ENCODE measurements at places on chromosomes 3 and 15.
A peak's percentile ranks its signal among the peaks of the same experiment; 100 is the strongest.

DNA sequence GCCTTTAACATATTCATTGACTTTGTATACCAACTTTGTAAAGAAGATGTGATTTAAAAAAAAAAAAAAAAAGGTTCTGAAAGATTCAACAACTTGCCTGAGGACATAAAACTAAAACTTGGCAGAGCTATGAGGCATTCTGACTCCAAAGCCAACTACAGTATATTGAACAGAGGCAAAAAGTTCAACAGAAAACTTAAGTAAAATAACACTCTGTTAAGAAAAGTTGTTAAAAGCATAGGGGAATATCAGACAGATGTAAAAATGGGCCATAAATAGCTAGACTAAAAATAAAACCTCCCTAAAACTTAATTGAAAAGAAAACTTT lies 23.4 kb downstream of the GOLIM4 start:
- H3K4me3 ChIP-seq: no peak overlapping the region
- H3K36me3 ChIP-seq: no peaks in the 10 kb centered on the region

DNA sequence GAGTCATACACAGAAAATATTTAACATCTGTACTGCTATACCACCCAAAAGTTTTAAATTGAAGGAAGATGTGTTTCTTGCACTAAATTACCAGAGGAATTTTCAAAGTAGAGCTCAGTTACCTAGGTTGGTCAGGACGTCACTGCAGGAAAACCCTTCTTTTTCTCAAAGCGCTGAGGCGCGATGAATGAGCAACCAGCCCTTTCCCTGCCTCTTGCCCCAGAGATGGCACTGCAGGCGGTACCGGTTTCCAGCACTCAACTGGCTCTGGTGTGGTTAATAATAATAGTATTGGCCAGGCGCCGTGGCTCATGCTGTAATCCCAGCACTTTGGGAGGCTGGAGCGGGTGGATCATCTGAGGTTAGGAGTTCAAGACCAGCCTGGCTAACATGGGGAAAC lies 49.3 kb downstream of the HES1 start:
- no peak overlapping the region for H3K4me3 ChIP-seq
- no peaks in the 10 kb centered on the region for H3K36me3 ChIP-seq
- no peaks in the 10 kb centered on the region for H3K27me3 ChIP-seq
- H3K4me1 ChIP-seq: peaks cover 24% of the 10 kb centered on the region

DNA sequence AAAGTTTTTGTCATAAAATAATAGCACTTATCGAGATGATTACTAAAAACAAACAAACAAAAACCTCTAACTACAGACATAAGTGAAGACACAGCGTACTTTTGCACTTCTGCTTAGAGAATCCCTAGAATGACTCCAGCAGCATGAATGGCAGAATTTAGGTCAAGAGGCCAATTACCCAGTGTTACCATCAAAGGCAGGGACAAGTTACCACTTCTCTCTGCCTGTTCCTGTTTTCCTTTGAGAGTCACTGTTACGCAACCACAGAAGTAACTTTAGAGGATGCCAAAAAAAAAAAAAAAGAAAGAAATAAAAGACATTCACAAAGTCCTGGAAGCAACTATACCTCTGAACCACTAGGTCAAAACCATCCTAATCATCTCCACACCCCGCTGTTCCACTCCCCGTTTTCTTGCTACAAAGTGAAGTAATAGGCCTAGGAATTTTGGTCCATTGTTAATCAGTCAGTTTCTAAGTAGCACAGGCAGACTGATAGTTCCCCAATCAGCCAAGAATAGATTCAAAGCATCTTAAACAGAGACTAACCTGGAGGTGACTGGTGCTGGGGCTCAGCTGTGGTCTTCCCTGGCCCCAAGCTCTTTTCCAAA lies 41.9 kb downstream of the FMN1 start:
- H3K4me1 ChIP-seq: no peaks in the 10 kb centered on the region
- H3K27ac ChIP-seq: no peak overlapping the region
- no peak for DNase-seq
- no peak overlapping the region for H3K4me3 ChIP-seq
- no peaks in the 10 kb centered on the region for H3K27me3 ChIP-seq
- H3K36me3 ChIP-seq: no peaks in the 10 kb centered on the region

DNA sequence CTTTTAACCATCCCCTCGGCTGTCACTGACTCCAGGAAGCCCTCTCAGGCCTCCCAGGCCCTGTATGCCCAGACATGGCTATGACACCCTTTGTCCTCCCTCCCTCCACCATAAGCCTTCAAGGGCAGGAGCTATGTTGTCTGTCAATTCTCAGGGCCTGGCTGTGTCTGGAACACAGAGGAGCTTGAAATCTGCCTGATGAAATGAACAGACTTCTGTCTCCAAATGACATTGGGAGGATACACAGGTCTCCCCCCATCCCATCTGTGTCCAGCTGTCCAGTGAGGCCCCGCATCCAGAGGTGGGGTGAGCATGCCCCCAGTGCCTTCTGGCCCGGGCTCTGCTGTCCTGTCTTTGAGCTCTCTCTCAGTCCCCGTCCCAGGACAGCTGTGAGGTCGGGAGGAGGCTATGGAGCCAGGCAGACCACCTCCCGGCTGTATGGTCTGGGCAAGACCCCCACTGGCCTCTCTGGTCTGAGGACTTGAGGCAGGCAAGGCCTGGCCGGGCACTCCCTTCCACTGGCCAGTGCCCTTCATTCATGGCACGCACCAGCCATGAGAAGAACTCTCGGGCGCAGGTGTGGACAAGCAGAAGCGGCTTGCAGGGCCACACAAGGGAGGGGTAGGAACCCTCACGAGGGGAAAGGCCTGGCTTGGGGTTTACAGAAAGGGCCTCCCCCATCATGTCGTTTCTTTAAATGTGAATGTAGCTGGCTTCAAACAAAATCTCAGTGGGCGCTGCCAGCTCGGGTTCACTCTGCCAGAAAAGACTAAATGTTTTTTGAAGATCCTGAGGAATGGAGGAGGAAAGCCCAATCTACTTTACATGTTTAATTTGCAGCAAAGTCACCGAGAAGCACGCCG lies 38.9 kb downstream of the PCSK6 start:
- no peaks in the 10 kb centered on the region for H3K36me3 ChIP-seq
- H3K4me3 ChIP-seq: no peak overlapping the region
- peaks cover 42% of the 10 kb centered on the region for H3K4me1 ChIP-seq
- no peaks in the 10 kb centered on the region for H3K27me3 ChIP-seq

DNA sequence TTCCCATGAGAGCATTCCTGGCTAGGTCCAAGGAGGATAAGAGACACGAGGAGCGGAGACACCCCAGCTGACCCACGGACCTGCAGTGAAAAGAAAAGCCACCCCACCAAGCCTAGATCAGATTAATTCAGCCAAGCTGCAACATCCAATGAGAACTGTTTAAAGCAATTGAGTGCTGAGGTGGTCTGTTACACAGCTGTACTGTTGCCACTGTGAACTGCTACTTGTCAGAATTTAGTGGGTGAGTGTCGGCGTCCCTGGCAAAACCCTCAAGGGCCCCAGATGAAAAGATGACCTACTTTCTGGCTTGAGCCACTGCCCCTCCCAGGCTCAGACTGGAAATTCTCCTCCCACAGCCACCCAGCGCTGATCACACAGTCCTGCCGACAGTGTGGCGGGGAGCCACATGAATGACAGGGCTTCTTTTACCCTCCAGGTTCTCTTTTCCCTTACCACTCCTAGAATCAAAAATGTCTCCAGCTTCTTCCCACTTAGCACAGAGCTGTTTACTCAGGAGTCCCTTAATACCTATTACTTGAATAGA lies 26.4 kb upstream of the KBTBD12 start:
- H3K27ac ChIP-seq: peak overlapping the region; percentile 92
- no peak for DNase-seq
- H3K27me3 ChIP-seq: no peaks in the 10 kb centered on the region
- no peaks in the 10 kb centered on the region for H3K36me3 ChIP-seq

DNA sequence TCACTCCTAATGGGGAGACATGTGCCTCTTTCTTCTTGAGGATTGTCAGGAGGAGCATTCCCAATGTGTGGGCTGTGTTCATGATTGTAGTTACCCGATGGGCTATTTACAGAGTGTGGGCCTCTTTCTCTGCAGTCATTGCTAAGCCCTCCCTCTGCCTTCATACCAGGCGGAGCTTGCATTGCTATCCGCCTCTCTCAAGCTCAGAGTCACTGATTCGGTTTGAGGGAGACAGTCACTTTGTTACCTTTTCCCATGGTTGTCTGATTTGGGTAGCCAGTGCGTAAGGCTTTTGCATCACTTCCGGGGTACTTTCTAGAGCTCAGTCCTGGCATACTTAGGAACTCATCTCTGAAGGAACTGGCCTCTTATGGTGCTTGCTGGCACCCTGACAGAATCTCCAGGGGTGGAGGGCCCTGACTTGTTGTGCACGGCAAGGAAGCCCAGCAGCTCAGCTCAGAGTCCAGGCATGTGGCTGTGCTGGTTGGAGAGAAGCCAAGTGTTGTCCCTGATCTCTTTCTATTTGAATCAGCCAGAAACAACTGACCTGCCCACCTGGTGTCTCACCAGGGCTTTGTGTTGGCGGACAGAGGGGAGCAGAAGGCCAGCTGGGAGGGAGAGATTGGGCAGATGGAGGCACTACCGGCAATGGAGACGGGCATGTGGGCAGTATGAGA lies 79.8 kb downstream of the EPHB1 start:
- no peak overlapping the region for H3K27ac ChIP-seq
- no peaks in the 10 kb centered on the region for H3K36me3 ChIP-seq
- peak; percentile 24 for DNase-seq
- H3K4me3 ChIP-seq: no peak overlapping the region

DNA sequence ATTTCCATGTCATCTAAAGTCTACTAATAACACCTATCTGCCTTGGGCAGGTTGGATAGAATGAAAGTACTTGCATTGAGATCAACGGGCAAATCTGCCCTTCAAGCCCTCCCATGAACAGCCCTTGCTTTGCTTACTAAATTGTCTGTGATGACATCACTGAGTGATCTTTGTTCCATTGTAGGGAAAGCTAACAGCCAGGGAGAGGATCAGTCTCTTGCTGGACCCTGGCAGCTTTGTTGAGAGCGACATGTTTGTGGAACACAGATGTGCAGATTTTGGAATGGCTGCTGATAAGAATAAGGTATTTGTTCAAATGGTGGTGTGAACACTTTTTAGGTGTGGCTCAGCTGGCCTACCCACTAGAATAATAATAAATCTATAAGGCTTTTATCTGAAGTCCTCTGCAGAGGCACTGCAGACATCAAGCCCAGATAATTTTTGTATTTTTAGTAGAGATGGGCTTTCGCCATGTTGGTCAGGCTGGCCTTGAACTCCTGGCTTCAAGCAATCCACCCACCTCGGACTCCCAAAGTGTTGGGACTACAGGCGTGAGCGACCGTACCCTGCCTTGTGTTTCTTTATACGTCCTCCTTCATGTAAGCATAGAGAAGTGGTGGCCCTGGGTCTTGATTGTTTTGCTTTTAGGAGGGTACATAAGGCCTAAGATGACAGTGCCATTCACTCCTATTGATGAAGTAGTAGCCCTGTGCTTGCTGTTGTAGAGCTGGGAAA lies 5.7 kb downstream of the PCCB start:
- H3K36me3 ChIP-seq: peaks cover 6% of the 10 kb centered on the region
- H3K27ac ChIP-seq: peak overlapping the region; percentile 76
- DNase-seq: peak; percentile 71
- H3K4me1 ChIP-seq: peaks cover 9% of the 10 kb centered on the region
- no peak overlapping the region for H3K4me3 ChIP-seq

GRCh38 chr3:74377669-74378068 lies 236.8 kb downstream of the CNTN3 start:
- H3K36me3 ChIP-seq: no peaks in the 10 kb centered on the region
- no peak for DNase-seq
- H3K4me3 ChIP-seq: no peak overlapping the region
- no peaks in the 10 kb centered on the region for H3K27me3 ChIP-seq

- H3K36me3 ChIP-seq: no peaks in the 10 kb centered on the region
- no peak overlapping the region for H3K27ac ChIP-seq
- no peaks in the 10 kb centered on the region for H3K4me1 ChIP-seq
- H3K27me3 ChIP-seq: peaks cover 21% of the 10 kb centered on the region
- H3K4me3 ChIP-seq: no peak overlapping the region
- no peak for DNase-seq
Measured at GRCh38 chr3:128555098-128555825, 62.3 kb upstream of the GATA2 start.

- no peaks in the 10 kb centered on the region for H3K36me3 ChIP-seq
- H3K4me3 ChIP-seq: no peak overlapping the region
- peaks cover 11% of the 10 kb centered on the region for H3K4me1 ChIP-seq
- no peak overlapping the region for H3K27ac ChIP-seq
- no peaks in the 10 kb centered on the region for H3K27me3 ChIP-seq
Measured at GRCh38 chr3:193980905-193981304, 155.0 kb upstream of the HES1 start.

DNA sequence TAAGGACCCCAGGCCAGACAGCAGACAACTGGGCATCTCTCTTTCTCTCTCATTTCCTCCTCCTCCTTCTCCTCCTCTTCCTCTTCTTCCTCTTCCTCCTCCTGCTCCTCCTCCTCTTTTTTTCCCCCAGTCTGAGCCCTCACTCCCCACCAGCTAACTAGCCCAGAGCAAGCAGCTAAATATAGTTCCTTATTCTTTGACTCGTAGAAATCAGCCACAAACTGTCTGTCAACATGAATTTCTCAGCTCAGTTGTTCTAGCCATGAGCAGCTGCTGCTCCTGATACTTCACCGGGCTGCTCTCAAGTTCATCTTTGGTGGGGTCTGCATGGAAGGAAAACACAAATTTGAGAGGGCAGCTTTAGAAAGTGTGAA lies 19.2 kb upstream of the LOXL1 start:
- H3K36me3 ChIP-seq: no peaks in the 10 kb centered on the region
- H3K4me1 ChIP-seq: no peaks in the 10 kb centered on the region

DNA sequence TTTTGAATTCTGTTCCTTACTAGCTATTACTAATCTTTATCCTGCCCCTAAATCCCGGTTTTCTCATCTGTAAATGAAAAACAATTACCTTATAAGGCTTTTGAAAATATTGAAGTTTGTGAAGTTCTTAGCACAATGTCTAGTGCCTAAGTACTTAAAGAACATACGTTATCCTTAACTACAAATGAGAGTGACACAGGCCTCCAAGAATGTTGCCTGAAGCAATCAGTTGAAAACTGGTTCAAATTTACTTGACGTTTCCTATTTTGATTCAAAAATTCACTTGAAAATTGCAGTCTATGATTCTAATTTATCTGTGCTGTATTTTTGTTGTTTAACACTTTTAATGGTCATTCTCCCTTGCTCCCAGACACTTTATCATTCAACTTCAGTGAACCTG lies 3.2 kb downstream of the SENP7 start:
- no peaks in the 10 kb centered on the region for H3K27me3 ChIP-seq
- H3K36me3 ChIP-seq: no peaks in the 10 kb centered on the region
- no peak overlapping the region for H3K27ac ChIP-seq
- H3K4me1 ChIP-seq: peaks cover 3% of the 10 kb centered on the region
- no peak for DNase-seq

GRCh38 chr3:156817646-156818272 lies 8.4 kb upstream of the LEKR1 start:
- peak overlapping the region; percentile 95 for H3K27ac ChIP-seq
- H3K4me1 ChIP-seq: peaks cover 17% of the 10 kb centered on the region
- no peaks in the 10 kb centered on the region for H3K27me3 ChIP-seq
- peak overlapping the region; percentile 8 for H3K4me3 ChIP-seq
- H3K36me3 ChIP-seq: no peaks in the 10 kb centered on the region
- DNase-seq: no peak

DNA sequence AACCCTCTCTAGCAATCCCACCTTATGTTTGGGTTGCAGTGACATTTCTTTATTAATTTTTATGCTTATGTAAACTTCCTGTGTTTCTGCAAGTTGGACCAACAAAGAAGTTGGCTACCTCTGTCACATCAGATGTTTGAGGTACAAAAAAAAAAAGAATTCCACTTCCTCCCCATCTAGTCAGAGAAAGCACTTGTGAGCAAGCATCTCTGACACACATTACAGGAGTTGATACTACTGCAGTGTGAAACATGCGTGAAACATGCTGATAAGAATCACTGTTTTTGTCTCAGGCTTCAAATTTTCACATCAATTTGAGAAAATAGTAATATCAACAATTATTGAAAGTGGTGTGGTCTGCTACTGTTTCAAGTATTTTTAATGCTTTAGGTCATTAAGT lies 1.3 kb downstream of the SCAANT1 start:
- no peak overlapping the region for H3K4me3 ChIP-seq
- no peak for DNase-seq
- peak overlapping the region; percentile 97 for H3K27ac ChIP-seq
- no peaks in the 10 kb centered on the region for H3K36me3 ChIP-seq
- peaks cover 15% of the 10 kb centered on the region for H3K4me1 ChIP-seq
